ENCODE measurements at places on chromosomes 3 and 15. TPM values are rescaled to one million over a fixed set of nuclear protein-coding genes. Genes with fewer than 3 reads are reported as not detected.

The TGM4 gene
- total RNA-seq = not detected

The TMEM207 gene
- not detected for total RNA-seq

The ACKR2 gene
- total RNA-seq = 0.19 TPM

The HCN4 gene
- not detected for total RNA-seq

The CA12 gene
- 0.76 TPM for total RNA-seq

The ENTPD3 gene
- not detected for total RNA-seq

The GPR176 gene
- total RNA-seq = 22.0 TPM

The GP9 gene
- not detected for total RNA-seq

The TRPM1 gene
- not detected for total RNA-seq

The DNAH12 gene
- 0.08 TPM for total RNA-seq

The RBP2 gene
- total RNA-seq = not detected

The IRAK2 gene
- total RNA-seq = 1.3 TPM

The DOCK3 gene
- 0.24 TPM for total RNA-seq

The GOLGA8G gene
- total RNA-seq = not detected

The H1-8 gene
- total RNA-seq = not detected

The FOXL2 gene
- 0.24 TPM for total RNA-seq

The SETMAR gene
- 14.6 TPM for total RNA-seq

The PTPRG gene
- total RNA-seq = 51.5 TPM

The ZNF860 gene
- total RNA-seq = 0.55 TPM

The HRH1 gene
- total RNA-seq = 30.3 TPM

The CLSTN2 gene
- total RNA-seq = 143 TPM

The VILL gene
- total RNA-seq = 2.3 TPM

The DUOXA2 gene
- not detected for total RNA-seq

The FEM1B gene
- total RNA-seq = 71.5 TPM

The GNAT1 gene
- total RNA-seq = not detected

The TM4SF18 gene
- total RNA-seq = 3.7 TPM

The CSTA gene
- total RNA-seq = not detected

The SPATA12 gene
- not detected for total RNA-seq

The ANKUB1 gene
- total RNA-seq = not detected

The PATL2 gene
- 0.24 TPM for total RNA-seq

The LCTL gene
- total RNA-seq = not detected

The ZNF80 gene
- total RNA-seq = not detected

The RPLP1 gene
- total RNA-seq = 1,498 TPM

All from osteocyte (in vitro differentiated cells).